Left cardiac atrium (tissue), 4 donors: ENCODE measurements at places on chromosomes 4 and X. TPM values are rescaled to one million over a fixed set of nuclear protein-coding genes. Genes with fewer than 3 reads are reported as not detected.

Gene SULT1B1
- total RNA-seq, result 0.99 TPM

Gene MSN
- total RNA-seq, result 245 TPM

Gene IL21
- not detected for total RNA-seq

Gene MAGEE2
- total RNA-seq, result 0.12 TPM

Gene MAGEA2B
- not detected for total RNA-seq

Gene IL1RAPL1
- total RNA-seq, result 1.6 TPM

Gene LETM1
- 50.5 TPM for total RNA-seq

Gene REPS2
- 10.5 TPM for total RNA-seq

Gene TLR2
- 11.5 TPM for total RNA-seq

Gene MAOA
- 102 TPM for total RNA-seq

Gene NAP1L2
- 6.9 TPM for total RNA-seq

DNA sequence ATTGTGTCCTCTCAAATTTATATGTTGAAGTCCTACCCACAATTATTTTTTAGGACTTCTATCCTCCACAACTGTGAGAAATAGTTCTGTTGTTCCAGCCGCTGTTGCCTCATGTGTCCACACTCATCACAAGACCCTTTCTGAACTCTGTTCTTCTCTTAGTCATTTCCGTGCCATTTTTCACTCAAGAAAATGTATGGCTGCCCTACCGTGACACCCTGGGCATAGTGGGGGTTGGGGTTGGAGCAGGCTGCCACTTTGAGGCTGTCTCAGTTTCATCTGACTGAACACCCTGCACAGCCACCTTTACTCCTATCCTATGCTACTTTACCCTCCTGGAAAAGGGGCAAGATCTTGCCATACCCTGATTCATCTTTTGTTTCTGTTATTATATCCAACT lies 319.1 kb downstream of the TENM3 start:
- no peak for DNase-seq

DNA sequence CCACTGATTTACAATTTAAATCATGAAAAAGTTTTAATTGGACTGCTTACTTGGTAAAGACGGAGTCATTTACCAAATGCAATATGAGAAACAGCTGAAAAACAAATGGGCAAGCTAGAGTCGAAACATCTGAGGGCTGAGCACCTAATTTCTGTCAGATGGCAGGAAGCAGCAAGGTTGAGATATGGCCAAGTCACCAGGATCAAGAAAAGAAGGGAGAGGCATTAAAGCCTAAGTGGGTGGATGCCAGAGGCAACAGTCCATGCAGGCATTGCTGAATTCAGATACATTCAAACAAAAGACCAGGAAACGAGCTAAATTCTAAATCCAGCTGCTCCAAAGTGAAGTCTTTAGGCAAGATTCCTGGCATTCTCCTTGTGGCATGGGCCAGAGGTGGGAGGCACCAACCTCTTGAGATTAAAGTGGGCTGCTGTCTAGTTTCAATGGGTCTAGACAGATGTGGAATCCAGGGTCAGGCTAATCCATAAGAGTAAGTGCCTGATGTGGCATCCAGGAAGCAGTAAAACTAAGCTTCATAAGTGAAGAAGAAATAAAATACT lies 8.0 kb upstream of the ARSJ start:
- no peak for DNase-seq

DNA sequence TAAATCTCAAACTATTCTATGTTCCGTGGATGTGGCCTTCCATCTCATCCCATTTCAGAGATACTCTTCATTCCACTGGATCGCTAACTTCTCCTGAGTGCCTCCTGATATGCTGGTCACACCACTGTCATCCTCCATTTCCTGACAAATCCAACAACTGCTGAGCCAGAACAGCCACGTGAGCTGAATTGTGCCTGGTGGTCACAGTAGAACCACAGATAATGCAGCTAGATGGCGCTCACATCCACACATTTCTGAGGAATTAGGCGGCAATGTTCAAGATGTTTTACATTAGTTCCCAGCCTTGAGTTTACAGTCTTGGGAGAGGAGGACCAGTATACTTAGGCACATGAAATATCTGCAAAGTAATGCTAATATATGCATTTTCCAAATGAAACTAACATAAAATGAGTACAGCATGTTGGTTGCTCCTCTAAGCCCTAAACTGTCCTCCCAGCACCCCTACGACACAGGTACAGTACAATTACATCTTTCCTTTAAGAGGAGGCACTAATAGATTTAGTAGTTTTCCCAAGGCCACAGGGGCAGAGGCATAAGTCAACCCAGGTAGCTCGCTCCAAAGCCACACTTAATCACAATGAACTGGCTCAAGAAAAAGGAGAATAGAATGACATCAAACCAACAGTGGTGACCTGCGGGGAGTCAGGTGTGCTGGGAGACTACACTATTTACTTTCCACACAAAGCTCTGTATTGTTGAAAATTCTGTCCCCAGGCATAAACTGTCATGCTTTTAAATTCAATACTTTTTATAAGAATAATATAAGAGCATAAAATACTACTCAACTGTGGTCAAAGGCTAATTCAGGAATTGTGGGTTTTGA lies 134.2 kb downstream of the CHIC2 start:
- DNase-seq, result peak; percentile 76

DNA sequence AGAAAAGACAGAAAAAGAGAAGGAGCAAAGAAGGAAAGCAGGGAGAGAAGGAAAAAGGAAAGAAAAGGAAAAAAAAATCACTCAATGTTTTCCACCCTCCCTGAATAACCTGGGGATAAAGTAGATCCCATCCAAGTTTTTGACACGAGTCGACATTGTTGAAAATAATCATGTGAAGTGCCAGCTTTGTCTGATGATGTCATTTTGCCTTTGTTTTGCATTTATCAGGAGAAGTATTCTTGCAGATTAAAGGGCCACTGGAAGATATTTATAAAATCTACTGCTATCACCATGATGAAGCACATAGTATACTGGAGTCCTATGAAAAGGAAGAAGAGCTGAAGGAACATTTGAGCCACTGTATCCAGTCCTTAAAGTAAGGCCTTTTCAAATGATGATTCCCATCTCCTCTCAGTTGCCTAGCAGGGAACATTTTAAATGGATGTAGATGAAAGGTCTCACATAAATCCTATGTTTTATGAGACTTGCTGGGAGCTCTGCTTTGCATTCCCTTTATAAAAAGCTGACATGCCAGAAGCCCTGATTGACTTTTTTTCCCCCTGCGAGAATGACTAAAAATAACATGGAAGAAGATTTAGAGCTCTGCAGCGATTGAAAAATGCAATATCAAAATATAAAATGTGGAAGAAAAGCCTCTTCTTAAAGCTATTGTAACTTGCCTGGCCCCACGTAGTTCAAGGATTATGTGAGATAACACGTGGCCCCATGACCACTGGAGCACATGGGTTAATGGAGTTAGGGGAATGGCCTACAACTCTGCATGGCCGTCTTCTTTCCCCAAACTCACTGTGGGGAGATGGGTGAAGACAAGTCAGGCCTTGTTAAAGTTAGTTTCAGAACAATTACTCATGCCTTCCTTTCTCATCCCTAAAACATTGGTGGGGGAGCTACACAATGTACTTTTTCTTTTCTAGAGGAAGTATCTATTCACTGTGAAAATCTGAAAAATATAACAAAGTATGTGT lies 77.5 kb downstream of the INTS12 start:
- no peak for DNase-seq

- DNase-seq, result no peak
Observed at GRCh38 chrX:56066016-56066415, 166.1 kb upstream of the KLF8 start.

DNA sequence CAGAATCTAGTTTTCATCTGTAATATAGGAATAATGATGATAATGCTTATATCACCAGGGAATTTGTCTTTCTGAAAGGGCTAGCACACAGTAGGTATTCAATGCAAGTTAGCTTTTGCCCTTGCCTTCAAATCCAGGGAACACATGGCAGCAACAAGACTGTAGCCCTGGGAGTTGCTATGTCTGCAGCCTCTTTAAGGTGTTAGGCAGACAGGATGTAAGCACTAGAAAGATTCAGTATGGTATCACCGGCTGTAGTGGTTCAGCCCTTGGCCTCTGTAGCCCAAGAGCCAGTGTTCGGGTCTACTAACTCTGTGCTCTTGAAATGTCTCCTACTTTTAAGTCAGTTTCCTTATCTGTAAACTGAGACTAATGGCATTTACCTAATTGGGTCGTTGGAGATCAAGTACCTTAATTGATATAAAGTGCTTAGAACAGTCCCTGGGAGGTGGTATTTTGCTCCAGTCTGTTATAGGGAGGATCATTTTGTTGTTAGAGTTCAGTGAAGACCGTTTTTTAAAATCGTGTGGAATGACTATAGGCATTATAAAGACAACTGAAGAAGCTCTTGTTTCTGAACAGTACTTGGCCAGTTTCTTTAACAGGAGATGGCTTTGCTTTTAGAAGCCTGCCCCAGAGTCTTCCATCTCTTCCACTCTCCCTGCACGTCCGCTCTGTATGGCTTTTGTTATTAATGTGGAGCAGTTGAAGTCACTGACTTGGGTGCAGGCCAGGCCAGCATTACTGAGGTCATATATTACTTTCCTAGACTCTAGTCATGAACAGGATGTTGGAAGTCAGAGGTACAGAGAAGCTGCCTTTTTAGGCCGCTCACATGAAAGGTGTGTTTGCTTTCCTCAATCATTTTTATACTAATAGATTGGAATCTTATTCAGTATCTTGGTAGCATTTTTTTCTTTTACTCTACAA lies 44.8 kb downstream of the GAB1 start:
- DNase-seq, result peak; percentile 88

GRCh38 chr4:3077796-3078195 lies 3.3 kb downstream of the HTT start:
- no peak for DNase-seq

GRCh38 chr4:188780686-188781085 lies 641.4 kb downstream of the TRIML1 start:
- no peak for DNase-seq

DNA sequence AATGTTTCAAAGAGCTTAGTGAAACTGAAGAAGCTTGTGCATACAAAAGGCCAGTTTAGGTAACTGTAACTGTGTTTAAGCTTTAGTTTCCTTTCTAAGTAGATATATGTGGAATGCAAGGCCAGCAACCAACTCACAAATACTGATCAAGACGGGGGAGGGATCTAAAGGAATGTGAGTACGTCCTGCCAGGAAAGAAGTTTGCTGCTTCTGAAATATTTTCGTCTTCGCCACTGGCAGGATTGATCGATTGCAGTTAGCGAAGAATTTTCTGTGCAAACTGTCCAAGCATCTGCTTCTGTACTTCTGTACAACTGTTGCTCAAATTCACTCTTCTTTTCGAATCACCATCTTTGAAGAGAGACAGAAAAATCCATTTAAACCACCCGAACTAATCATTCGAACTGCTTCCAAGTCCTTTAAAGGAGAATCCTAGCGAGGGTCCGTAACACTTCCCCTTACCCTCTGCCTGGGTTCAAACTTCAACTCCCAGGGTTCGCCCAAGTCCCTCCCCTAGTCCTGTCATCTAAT lies 373 bp upstream of the INTS6L start:
- no peak for DNase-seq

- DNase-seq, result no peak
Observed at GRCh38 chrX:154002215-154002719, 17.4 kb downstream of the IRAK1 start.

DNA sequence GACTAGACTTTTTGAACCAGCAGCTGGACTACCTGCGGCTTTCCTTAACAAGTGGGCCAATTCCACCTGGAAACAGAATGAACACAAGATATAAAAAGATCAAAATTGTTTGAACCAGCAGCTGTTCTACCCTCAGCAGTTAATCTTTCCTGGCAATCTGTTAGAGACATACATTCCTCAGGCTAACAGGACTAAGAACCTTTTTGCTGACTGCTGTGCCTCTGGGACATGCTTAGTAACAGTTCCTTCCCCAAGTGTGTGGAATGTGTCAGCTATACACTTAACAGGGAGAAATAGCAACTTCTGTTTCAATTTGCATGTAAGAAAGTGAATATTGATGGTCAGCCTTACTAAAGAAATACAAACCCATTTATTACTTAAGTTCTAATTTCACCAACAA lies 554.4 kb downstream of the ARAP2 start:
- DNase-seq, result no peak

DNA sequence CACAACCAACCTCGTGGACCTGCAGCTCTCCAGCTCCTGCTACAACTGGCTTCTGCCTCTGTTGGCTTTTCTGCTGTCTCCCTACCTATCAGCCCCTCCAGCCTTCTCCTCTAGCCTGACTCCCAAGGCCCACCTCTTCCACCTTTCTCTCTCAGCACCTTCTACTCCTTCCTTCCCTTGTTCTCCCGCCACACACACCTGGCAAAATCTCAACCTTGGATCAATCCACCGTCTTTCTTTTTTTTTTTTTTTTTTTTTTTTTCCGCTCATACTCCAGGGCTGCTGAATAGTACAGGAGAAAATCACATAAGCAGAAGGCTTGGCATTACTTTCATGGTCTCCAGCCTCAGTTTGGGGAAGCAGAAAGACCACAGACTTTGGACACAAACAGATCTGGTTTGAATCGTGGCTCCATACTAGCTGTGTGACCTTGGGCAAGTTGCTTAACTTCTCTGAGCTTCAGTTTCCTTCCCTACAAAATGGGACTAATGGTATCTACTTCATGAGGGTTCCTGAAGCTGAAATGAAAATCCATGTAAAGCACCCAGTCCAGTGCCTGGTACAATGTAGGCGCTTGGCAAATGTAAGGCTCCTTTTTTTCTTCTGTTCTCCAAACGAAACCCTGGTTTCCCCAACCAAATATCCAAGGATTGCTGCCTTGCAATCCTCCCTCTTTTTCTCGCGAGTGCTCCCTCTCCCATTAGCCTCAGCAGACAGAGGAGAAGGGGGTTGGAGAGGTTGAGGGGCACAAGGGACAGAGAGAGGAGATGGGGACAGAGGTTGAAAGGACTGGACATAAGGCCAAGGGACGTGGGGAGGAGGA lies 1.7 kb downstream of the FGD1 start:
- no peak for DNase-seq

DNA sequence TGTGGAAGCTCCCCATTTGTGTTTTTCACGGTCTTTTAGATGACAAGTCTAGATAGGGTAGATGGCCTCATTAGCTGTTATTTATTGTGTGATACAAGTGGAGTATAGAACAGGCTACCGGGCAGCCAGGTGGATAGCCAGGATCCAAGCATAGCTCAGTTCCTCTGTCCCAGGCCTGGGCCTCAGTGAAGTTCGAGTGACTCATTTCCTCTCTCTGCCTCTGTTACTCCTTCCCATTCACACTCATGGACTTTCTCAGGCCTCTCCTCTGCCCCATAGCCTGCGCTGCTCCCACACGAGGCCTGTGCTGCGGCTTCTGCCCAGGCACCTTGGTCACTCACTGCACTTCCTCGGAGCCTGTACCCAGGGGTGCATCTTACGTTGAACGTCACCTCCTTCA lies 54.5 kb downstream of the TENM3 start:
- DNase-seq, result no peak

DNA sequence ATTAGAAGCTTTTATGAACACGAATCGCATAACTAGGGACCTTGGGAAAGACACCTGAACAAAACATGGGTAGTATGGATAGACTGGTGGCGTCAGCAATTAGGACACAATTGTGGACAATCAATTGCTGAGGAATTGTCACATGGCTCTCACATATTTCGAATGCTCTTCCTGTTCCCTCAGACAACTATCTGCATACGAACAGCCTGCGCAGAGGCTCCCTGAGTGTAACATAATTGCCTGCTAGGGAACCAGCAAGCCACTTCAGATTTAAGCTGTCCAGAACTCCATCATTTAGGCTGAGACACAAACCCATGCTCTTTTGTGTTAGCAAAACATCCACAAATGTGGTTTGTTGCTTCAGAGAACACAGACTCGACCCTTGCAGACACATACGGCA lies 160.8 kb downstream of the MGST2 start:
- no peak for DNase-seq

GRCh38 chr4:77994194-77994721 lies 62.9 kb upstream of the FRAS1 start:
- DNase-seq, result no peak
